ENCODE measurements at places on chromosomes 5 and 9. TPM values are rescaled to one million over a fixed set of nuclear protein-coding genes. Genes with fewer than 3 reads are reported as not detected.

The SLC6A18 gene
- total RNA-seq, result 0.48 TPM

The FGF1 gene
- total RNA-seq, result 0.12 TPM

The GCNT1 gene
- total RNA-seq, result 23.8 TPM

DNA sequence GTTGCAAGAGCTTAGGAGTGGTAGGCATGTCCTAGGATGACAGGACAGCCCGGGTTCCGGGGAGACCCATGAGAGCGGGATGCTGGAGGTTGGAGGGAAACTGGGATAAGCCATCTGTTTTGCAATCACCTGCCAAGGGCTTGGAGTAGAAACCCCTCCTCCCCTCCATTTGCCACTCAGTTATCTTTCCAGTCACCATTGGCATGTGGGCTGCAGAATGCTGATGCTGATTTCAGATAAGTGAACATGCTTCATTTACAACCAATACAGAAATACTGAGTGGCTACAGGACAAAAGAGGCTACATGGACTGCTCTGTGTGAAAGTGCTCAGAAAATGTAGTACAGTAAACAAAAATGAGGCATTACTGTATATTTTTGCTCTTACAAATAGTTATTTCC, 93.4 kb upstream of the KIF2A start:
- H3K27me3 ChIP-seq, result peaks cover 2% of the 10 kb centered on the region
- H3K4me1 ChIP-seq, result peaks cover 6% of the 10 kb centered on the region
- DNase-seq, result no peak
- no peaks in the 10 kb centered on the region for H3K36me3 ChIP-seq
- H3K27ac ChIP-seq, result no peak overlapping the region
- no peak overlapping the region for H3K4me3 ChIP-seq

The ECSCR gene
- total RNA-seq, result not detected

GRCh38 chr5:172683645-172684471, 42.8 kb downstream of the NEURL1B start:
- peak overlapping the region; percentile 51 for H3K4me3 ChIP-seq
- no peak overlapping the region for H3K27ac ChIP-seq
- H3K27me3 ChIP-seq, result peaks cover 37% of the 10 kb centered on the region
- peaks cover 19% of the 10 kb centered on the region for H3K4me1 ChIP-seq
- H3K36me3 ChIP-seq, result peaks cover 21% of the 10 kb centered on the region

The PFN3 gene
- not detected for total RNA-seq

- no peak for DNase-seq
- H3K4me3 ChIP-seq, result no peak overlapping the region
- H3K27me3 ChIP-seq, result no peaks in the 10 kb centered on the region
- H3K4me1 ChIP-seq, result peaks cover 12% of the 10 kb centered on the region
Observed at GRCh38 chr5:131386779-131387178, 122.9 kb downstream of the CDC42SE2 start.

The CSF1R gene
- total RNA-seq, result 1.6 TPM

GRCh38 chr5:151068433-151069197, 12.2 kb downstream of the TNIP1 start:
- peaks cover 10% of the 10 kb centered on the region for H3K36me3 ChIP-seq
- peaks cover 24% of the 10 kb centered on the region for H3K4me1 ChIP-seq
- H3K27ac ChIP-seq, result no peak overlapping the region
- H3K27me3 ChIP-seq, result no peaks in the 10 kb centered on the region

DNA sequence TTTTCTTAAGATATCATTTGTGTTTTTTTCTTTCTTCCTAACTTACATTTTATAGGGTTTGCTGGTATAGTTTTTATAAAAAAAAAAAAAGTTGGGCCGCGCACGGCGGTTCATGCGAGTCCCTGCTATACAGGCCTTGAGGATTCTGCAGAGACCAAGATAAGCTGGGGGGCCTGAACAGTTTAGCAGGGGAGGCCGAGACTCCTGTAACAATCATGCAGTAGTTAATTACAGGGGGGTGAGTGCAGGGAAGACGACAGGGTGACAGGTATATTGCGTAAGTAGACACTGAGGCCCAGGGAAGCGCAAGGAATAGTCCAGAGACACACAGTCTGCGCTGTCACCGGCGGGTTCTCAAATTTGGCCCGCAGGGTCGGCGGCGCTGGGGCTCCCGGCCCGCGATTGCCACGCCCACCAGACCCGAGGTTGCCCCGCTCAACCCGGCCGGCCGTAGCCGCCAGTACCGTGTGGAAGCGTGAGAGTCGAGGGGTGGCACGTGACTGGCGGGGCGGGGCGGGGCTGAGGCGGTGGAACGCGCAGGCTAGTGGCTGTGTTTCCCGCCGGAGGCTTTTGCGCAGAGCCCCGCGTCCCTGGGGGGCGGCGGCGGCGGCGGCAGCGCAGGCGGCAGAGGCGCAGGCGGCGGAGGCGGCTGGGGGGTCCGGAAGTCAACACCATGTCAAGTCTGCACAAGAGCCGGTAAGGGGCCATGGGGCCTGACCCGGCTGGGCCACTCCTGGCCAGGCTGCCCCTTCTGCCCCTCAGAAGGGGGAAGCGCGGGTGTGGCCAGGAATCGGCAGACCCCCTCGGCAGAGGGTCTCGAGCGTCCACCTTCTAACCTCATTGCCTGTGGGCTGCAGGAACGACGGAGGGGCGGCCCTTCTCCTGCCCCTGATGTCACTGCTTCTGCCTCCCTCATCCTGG, at the start of gene TBC1D13:
Gene TBC1D13, plus strand, starts transcription at position 573 of the 921 bp plus-strand sequence. Its CDS starts 101 bp downstream, at position 674.
- H3K36me3 ChIP-seq, result no peaks in the 10 kb centered on the region
- H3K27me3 ChIP-seq, result no peaks in the 10 kb centered on the region
- peak within 1 kb of the TSS; percentile 92 for H3K27ac ChIP-seq
- H3K4me3 ChIP-seq, result peak within 1 kb of the TSS; percentile 95
- H3K4me1 ChIP-seq, result no peaks in the 10 kb centered on the region

DNA sequence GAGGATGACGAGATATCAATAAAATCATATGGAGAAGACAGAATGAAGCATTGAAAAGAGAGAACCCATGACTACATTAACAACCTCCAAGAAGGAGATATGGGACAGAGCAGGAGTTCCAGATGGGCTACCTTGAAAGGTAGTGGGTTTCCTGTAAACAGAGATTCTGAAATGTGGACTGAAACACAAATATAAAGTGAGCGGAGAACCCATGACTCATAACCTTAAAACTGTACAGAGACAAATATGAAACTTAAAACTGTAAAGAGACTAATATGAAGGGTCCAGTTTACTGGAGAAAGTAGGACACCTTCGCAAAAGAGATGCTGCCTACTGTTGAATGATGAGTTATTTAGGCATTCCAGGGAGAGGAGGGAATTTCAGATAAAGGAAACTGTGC, 383.7 kb downstream of the CAAP1 start:
- no peak for DNase-seq
- no peaks in the 10 kb centered on the region for H3K36me3 ChIP-seq
- no peak overlapping the region for H3K4me3 ChIP-seq
- peaks cover 9% of the 10 kb centered on the region for H3K27me3 ChIP-seq
- H3K27ac ChIP-seq, result no peak overlapping the region

DNA sequence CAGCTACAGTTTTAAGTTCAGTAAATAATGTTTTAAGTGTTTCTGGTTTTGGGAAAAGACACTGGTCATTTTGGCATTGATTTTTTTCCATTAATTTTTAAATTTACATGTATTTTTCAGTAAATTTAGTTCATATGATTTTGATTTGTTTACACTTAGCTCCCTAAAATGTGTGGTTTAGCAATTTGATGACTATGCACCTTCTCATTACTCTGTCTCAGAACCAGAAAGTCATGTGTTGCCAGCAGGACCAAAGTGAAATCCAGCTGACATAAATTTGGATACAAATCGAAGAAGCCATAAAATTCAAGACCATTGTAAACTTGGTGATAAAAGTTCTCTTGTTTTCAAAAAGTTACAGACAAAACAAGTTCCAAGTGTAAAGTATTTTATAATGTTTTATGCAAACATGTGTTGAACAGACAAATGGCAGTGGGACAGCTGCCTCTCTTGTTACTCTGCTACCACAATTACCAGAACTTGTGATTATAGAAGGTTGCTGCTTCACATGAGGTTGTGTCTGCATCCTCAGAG, 354.8 kb downstream of the NR2F1-AS1 start:
- H3K27ac ChIP-seq, result no peak overlapping the region
- no peaks in the 10 kb centered on the region for H3K36me3 ChIP-seq
- no peak for DNase-seq
- no peaks in the 10 kb centered on the region for H3K4me1 ChIP-seq
- H3K4me3 ChIP-seq, result no peak overlapping the region
- H3K27me3 ChIP-seq, result peaks cover 2% of the 10 kb centered on the region

DNA sequence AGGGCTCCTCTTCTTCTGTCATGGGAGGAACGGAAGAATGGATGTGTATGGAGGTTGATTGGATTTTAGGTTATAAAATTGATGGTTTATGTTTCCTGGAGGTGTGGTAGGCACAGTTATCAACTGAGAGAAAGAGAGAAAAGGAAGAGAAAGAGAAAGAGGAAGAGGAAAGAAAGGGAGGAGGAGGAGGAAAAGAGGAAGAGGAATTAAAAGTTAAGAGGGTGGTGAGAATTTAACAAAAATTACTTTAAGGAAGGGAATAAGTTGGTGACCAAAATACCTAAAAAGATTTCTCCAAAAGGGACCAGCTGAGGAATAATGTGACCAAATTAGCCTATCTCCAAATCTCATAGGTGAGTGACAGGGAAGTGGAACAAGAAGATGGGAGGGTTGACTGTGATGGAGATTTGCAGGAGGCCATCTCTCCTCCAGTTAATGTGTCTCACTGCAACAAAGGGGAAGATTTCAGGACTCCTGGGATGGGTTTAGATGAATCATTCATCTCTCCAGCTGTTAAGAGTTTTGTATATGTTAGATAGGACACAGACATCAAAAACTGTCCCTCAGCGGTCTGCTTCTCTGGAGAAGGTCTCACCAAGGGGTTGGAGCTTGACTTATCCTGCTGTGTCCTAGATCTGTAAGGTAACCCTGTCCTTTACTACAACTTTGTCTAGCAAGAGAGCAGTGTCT, 76.0 kb upstream of the TMC1 start:
- no peak overlapping the region for H3K4me3 ChIP-seq
- no peaks in the 10 kb centered on the region for H3K36me3 ChIP-seq
- DNase-seq, result no peak
- no peaks in the 10 kb centered on the region for H3K27me3 ChIP-seq
- H3K27ac ChIP-seq, result no peak overlapping the region

The OR1L6 gene
- total RNA-seq, result not detected

- H3K4me1 ChIP-seq, result no peaks in the 10 kb centered on the region
- no peaks in the 10 kb centered on the region for H3K27me3 ChIP-seq
- no peak overlapping the region for H3K4me3 ChIP-seq
- no peak for DNase-seq
- no peak overlapping the region for H3K27ac ChIP-seq
Observed at GRCh38 chr5:136164226-136164625, 28.7 kb downstream of the SMIM32 start.

GRCh38 chr9:129481424-129481809, 139.5 kb downstream of the C9orf50 start:
- H3K36me3 ChIP-seq, result no peaks in the 10 kb centered on the region
- peak overlapping the region; percentile 62 for H3K4me3 ChIP-seq
- peak overlapping the region; percentile 75 for H3K27ac ChIP-seq
- no peak for DNase-seq

GRCh38 chr5:72313141-72313540, 6.9 kb downstream of the MRPS27 start:
- no peak overlapping the region for H3K27ac ChIP-seq
- no peak for DNase-seq
- H3K4me3 ChIP-seq, result no peak overlapping the region

The RPL35 gene
- total RNA-seq, result 1,370 TPM

The MAT2B gene
- total RNA-seq, result 41.2 TPM

The CMYA5 gene
- 1.4 TPM for total RNA-seq

DNA sequence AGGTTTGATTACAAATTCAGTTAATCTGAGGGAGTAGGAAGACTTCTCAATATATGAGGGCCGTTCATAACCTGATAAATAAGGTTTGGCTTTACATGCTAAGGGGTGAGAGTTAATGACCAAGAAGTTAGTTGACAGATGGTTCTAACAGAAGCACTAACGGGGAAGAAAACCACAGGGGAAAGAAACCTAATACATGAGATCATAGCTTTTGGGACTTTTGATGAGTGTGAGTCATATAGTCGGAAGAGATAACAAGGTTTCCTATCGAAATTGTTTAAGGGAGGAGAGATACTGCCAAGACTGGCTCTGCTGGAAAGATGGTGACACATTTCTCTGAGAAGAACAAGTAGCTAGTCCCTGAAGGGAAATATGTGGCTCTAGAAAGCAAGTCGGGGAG, 140.1 kb downstream of the COX7C start:
- no peaks in the 10 kb centered on the region for H3K4me1 ChIP-seq
- H3K27me3 ChIP-seq, result no peaks in the 10 kb centered on the region
- DNase-seq, result no peak
- H3K4me3 ChIP-seq, result no peak overlapping the region

The DTWD2 gene
- total RNA-seq, result 3.5 TPM

The SPINK6 gene
- not detected for total RNA-seq

GRCh38 chr9:118521261-118521660, 817.1 kb downstream of the TLR4 start:
- no peaks in the 10 kb centered on the region for H3K27me3 ChIP-seq
- no peak overlapping the region for H3K4me3 ChIP-seq
- H3K4me1 ChIP-seq, result no peaks in the 10 kb centered on the region
- H3K27ac ChIP-seq, result no peak overlapping the region

The MRPS30 gene
- total RNA-seq, result 50.1 TPM

GRCh38 chr5:25414742-25415141, 770.0 kb upstream of the CDH10 start:
- H3K27me3 ChIP-seq, result no peaks in the 10 kb centered on the region
- H3K4me3 ChIP-seq, result no peak overlapping the region
- H3K27ac ChIP-seq, result no peak overlapping the region
- no peak for DNase-seq

DNA sequence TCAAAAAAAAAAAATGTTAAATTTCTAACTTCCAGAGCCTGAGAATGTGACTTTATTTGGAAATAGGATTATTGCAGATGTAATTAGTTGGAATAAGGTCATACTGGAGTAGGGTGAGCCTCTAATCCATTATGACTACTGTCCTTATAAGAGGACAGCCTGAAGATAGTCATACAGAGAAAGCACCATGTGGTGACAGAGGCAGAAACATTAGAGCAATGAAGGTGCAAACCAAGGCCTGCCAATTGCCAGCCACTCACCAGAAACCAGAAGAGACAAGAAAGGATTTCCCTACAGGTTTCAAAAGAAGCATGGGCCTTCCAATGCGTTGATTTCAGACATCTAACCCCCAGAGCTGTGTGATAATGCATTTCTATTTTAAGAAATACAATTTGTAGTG, 659.2 kb upstream of the CHD1 start:
- no peaks in the 10 kb centered on the region for H3K4me1 ChIP-seq
- DNase-seq, result no peak
- no peak overlapping the region for H3K4me3 ChIP-seq
- no peaks in the 10 kb centered on the region for H3K27me3 ChIP-seq

GRCh38 chr5:1200495-1201326, 684 bp upstream of the SLC6A19 start:
- no peak overlapping the region for H3K27ac ChIP-seq
- peaks cover 6% of the 10 kb centered on the region for H3K4me1 ChIP-seq
- no peak for DNase-seq
- no peak overlapping the region for H3K4me3 ChIP-seq

The TMEM174 gene
- total RNA-seq, result not detected

- no peak for DNase-seq
- peaks cover 5% of the 10 kb centered on the region for H3K27me3 ChIP-seq
- H3K36me3 ChIP-seq, result no peaks in the 10 kb centered on the region
Observed at GRCh38 chr5:64680289-64680688, 10.0 kb upstream of the SHISAL2B start.

Measured in type B pancreatic cell (in vitro differentiated cells).